ENCODE measurements at places on chromosomes 7 and 10. TPM values are rescaled to one million over a fixed set of nuclear protein-coding genes. Genes with fewer than 3 reads are reported as not detected.

OR2A42 gene
- not detected for total RNA-seq

DDX21 gene
- total RNA-seq = 148 TPM

DNA sequence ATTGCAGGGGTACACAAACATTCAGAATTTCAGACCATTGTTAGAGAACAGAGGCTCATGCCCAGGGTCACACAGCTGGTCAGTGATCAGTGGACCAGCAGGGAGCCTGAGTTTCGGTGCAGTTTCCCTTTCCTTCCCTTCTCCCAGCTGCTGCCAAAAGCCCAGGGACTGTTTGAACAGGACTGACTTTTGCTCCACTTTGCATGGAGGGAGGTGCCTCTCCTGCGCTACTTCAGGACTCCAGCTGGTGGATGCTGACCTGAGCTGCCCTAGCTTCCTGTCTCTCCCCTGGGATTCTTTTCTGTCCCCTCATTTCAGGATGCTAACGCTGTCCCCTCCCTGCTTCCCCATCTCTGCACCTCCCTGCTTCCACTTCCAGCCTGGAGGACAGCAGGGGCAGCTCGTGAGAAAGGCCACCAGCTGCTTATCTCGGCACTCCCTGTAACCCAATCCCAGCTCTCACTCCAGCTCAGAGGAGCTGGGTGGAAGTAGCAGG is 14.5 kb downstream of the SH2D4B start:
- H3K36me3 ChIP-seq = no peaks in the 10 kb centered on the region
- no peaks in the 10 kb centered on the region for H3K4me1 ChIP-seq
- no peak for DNase-seq
- no peaks in the 10 kb centered on the region for H3K27me3 ChIP-seq

- H3K4me3 ChIP-seq = no peak overlapping the region
- no peaks in the 10 kb centered on the region for H3K36me3 ChIP-seq
- H3K27ac ChIP-seq = no peak overlapping the region
- peaks cover 31% of the 10 kb centered on the region for H3K27me3 ChIP-seq
- H3K4me1 ChIP-seq = no peaks in the 10 kb centered on the region
Observed at GRCh38 chr10:119006451-119007210, 22.9 kb upstream of the NANOS1 start.

DNA sequence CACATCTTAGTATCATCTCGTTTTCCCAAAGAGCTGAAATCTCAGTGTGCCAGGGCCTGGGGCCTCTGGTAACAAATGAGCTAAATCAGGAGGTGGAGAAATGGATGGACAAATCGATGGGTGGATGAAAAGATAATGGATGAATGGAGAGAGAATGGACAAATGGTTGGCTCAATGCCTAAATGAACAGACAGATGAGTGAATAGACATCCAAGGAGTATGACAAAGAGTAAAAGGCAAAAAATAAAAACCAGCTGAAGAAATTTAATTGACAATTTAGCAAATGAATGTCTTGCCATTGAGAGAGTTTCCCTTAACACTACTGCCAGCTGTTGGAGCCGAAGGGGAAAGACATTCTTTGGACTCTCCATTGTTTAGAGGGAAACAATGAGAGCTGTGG is 8.0 kb downstream of the SYCE1 start:
- H3K27ac ChIP-seq = no peak overlapping the region
- H3K27me3 ChIP-seq = peaks cover 7% of the 10 kb centered on the region
- no peak for DNase-seq

DNA sequence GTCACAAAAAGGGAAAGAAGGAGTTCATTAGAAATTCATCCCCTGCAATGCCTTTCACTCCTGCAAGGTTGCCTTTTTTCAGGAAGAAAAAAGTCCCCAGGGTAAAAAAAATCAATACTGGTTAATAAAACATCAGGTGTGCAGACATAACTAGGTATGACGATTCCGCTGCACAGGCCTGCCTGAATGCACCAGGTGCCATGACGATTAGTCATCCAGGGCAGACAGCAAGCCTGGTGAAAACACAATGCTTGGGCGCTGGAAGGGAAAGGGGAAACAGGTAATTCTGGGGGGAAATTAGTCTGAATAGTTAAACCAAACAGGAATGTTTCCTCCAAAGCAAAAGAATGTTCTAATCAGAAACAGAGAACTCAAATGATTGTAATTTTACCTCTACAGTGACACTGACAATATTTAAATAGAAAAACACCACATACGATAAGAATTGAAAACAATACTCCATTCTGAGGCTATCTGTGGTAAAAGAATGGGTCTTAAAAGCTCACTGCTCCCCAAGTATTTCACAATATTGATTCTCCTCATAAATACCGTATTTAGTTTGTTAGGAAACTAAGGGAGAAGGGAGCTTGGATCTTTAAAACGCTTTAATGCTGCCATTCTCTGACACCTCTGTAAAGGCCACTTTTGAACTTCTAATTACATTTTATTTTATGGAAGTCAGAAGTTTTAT is 45.2 kb downstream of the VPS41 start:
- no peak overlapping the region for H3K4me3 ChIP-seq
- no peaks in the 10 kb centered on the region for H3K27me3 ChIP-seq
- no peak for DNase-seq
- no peaks in the 10 kb centered on the region for H3K4me1 ChIP-seq

Data from activated T-cell treated with anti-CD3 and anti-CD28 coated beads, Interleukin-2, amount 50 U/mL, for 72 hours (primary cell).